HepG2 (cell line): ENCODE measurements at places on chromosomes 7 and 10. TPM values are rescaled to one million over a fixed set of nuclear protein-coding genes. Genes with fewer than 3 reads are reported as not detected.

DNA sequence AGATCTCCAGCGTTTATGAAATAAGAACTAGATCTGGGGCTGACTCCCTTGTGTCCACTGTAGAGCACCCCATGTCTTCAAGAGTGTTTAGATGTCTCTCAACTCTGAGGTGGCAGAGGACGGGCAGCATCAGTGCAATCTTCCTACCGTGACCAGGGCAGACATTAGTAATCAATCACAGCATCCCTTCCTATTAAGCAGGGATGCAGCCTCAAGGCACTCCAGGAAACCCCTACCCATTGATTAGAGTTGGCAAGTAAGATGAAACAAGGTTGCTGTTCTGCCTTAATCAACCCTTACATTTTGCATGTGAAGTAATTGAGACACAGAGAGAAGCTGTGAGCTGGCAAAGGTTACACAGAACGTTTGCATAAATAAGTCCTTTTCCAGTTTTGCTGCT, 283.7 kb upstream of the ZMIZ1 start:
- no peak for DNase-seq

- no peak for DNase-seq
These were observed 1.0 kb downstream of the BUD31 start for GRCh38 chr7:99409806-99410205.

DNA sequence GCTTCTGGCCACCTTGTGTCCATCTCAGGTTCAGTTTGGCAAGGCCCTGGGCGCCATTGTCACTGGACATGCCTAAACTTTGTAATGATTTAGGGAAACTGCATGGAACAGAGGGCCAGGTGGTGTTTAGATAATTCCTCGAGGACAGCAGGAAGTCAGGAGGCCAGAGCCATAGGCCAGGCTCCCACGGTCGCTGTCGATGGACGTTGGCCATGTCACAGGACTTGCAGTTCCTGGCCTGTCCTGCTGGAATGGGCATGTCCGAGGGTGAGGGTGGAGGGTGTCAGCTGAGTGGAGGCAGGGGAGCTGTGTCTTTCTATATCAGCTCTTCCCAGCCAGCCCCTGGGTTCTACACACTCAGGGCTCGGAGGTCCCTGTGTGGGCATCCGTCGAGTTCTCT, 107.9 kb upstream of the MACROH2A2 start:
- DNase-seq: no peak

DNA sequence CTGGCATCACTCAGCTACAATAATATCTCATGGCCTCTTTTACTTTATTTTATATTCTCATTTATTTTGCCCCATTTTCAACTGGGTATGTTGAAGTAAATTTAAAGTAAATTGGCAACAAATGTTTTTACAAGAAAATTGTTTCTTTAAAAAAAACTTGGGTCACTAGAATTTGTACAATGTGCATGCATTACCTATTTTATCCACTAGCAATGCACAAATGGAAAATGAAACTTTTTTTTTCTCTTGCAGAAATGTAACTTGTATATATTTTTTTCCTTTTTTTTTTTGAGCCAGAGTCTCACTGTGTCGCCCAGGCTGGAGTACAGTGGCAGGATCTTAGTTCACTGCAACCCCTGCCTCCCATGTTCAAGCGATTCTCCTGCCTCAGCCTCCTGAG, 10.3 kb upstream of the H2AZ2 start:
- no peak for DNase-seq

- no peak for DNase-seq
These were observed 189.1 kb downstream of the CRPPA start for GRCh38 chr7:16232273-16232672.

DNA sequence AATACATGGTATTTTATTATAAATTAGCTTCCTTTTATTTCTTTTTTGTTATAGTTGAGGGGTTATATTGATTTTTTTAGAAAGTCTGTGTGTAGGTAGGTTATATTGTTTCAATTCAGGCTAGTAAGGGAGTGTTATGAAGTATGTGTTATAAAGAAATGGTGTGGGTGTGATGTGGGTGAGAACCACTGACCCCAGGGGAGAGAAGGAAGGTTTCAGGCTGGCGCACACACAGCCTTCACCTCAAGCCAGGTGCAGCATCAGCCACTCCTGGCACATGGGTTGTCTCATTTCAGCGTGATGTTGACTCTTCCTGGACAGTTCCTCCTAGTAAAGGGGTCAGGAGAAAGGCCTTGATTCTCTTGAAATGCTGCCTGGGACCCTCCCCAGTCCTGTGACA, 291.3 kb downstream of the POU6F2 start:
- no peak for DNase-seq

- peak; percentile 5 for DNase-seq
These were observed 1246.6 kb upstream of the LRRN3 start for GRCh38 chr7:109844362-109844761.

DNA sequence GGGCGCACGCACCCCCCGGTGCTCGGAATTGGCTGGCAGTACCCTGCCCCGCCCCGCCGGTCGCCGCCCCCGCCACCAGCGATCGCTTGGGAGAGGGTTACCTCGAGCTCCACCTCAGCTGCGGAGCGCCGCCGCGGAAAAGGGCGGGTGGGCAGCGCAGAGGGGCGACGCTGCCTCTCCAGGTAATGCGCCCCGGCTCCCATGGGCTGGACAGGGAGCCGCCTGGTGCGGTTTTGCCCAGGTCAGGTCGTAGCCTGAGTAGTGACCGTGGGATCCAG, 1.3 kb downstream of the PFKFB3 start:
- no peak for DNase-seq

GRCh38 chr7:100438172-100438571, 1.9 kb upstream of the PPP1R35 start:
- DNase-seq: no peak

DNA sequence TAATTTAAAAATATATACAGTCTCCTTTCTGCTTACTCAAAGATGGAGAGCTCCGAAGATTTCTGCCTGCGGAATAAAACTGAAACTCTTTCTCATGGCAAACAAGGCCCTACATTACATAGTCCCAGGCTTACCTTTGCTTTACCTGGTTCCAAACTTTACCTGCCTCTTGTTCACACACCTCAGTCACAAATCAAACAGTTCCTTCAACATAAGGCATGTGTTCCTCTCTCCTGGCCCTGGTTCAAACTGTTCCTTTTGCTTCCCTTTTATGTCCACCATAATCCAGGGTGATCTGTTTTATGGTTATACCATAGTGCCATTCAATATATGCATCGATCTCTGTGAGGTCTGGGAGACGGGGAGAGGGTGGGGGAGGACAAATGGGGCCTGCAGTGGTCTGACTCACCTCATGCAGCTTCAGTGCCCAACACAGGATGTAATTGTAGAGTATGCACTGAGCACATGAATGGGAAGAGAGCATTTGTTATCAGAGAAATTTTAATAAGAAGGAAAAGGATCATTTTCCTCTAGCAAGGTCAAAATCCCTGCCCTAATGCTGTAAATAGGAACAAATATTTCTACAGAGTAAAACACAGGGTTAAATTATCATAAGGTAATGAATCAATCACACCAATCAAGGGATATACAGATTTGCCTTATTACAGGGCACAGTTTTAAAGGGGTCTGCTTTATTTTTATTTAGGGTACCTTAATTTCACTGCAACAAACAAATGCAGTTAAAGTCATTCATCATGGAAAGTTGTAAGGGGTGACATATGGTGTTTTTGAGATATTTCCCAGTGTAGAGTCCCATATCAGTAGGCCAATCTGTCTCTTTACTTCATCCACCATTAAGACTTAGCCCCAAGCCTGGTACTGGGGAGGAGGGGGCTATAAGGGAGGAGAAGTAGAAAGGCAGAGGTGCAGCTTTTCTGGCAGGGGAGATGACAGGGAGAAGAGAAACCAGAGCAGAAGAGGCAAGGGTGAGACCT, 88.8 kb upstream of the PDE1C start:
- DNase-seq: no peak

DNA sequence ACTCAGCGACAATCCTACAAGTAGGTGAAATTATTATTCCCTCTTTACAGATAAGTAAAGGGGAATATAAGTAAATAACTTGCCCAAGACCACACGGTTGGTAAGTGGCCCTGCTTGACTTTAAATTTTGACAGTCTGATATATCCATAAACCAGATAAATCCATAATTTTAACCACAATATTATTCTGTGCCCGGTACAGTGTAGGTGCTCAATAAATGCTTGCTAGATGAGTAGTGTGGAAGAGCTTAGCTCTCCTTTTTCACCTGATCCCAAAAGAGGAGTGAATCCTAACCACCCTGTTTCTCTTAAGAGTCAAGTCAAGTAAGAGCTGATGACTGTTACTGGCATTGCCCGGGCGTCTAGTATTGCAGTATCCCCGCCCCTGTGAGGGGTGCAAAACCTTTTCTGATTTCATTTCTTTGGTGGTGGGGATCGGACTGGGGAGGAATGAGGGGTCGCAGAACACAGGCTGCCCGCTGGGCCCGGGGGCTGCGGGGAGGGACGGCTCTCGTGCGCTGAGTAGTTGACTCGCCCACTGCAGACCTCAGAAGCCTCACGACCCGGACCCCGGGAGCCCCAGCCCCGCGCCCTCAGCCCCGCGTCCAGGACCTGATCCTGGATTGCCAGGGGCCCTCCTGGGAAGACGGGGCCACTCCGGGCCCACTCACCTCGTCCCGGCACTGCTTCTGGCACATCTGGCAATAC, 490 bp downstream of the KIN start:
- DNase-seq: no peak

- DNase-seq: no peak
These were observed 155.6 kb downstream of the SH3PXD2A start for GRCh38 chr10:103699611-103700435.

DNA sequence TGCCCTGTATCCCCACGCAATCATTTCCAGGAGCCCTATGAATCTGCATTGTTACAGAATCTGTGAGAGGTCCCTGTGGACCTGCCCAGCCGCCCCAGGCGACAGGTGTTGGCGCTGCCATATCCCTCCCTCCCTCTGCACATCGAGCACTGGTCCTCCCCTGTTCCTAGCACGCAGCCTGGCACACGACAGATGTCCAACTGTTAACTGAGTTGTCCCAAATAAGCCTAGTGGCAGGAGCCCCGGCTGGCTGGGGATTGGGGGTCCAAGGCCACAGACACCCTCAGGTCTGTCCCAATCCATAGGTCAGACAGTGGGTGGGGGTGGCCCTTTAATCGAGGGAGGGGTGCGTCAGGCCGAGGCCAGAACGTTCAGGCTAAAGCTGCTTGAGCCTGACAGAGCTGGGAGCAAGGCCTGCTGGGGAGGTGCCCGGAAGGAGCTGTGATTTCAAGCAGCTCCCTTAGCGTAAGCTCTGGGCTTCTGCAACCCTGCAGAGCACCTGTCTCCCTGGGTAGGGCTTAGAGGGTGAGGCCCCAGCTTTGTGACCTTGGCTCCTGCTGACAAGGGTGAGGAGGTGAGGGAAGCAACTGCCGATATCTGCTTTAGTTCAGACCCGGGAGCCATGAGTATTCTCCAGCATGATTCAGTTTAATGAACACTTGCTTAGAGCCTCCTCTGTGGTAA, 40.1 kb downstream of the ADRA2A start:
- no peak for DNase-seq

LMOD2 gene
- total RNA-seq: not detected in 2 replicates

C10orf67 gene
- total RNA-seq: not detected in 2 replicates

SYNPO2L gene
- not detected in 2 replicates for total RNA-seq

LBX1 gene
- total RNA-seq: not detected in 2 replicates

ZNF655 gene
- total RNA-seq: 53.4 and 54.8 TPM in 2 replicates

MMP21 gene
- not detected in 2 replicates for total RNA-seq

NANOS1 gene
- 1.5 and 1.7 TPM in 2 replicates for total RNA-seq

CROT gene
- total RNA-seq: 11.9 and 13.7 TPM in 2 replicates
